ENCODE measurements at places on chromosomes 16 and 17.

GRCh38 chr16:17235147-17235815 lies 235.5 kb downstream of the XYLT1 start:
- no peak for DNase-seq

DNA sequence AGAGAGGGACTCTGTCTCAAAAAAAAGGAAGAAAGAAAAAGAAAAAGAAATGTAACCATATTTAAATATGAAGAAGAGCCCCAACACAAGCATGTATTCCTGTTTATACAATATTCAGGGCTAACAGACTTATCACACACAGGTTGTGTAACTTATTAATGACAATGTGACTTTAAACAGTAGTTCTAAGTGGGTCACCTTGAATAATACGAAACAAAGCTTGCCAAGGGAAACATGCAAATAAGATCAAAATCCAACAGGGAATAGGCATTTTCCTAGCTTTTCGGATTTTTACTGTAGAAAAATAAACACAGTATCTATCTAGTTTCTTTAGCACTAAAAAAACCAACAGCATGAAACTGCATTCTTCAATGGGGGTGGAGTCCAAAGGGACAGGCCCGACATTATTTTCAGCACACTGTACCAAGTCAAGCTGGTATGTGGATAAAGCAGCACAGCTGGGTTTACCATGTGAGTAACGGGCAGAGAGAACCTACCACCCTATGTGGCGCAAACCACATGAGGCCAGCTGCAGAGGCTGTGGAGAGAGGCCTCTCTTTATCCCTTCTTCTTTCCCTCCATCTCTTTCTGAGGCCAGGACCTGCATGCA lies 45.3 kb downstream of the TOM1L2 start:
- no peak for DNase-seq

DNA sequence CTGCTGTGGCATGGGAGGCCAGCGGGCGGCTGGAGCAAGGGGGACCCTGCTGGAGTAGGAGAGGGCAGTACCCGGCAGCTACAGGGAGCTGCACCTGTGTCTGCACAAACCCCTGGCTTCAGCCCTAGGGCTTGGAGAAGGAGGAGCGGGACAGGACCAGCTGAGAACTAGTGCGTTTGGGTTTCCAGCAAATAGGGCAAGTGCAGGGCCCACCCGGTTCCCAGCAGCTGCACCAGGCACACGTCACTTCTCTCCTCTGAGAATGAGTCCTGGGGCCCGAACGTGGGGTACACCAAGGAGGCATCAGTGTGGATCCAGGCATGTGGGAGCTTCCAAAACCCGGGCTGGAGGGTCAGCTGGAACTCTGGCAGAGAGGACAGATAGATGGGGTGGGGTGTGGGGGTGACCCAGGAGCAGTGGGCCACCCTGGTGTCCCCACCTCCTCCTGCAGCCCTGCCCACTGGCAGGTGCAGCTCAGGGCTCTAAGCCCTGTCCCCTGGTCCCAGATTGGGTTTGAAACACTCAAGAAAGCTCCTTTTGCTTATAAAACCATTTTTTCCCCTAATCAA lies 5.6 kb downstream of the C16orf89 start:
- DNase-seq = no peak

DNA sequence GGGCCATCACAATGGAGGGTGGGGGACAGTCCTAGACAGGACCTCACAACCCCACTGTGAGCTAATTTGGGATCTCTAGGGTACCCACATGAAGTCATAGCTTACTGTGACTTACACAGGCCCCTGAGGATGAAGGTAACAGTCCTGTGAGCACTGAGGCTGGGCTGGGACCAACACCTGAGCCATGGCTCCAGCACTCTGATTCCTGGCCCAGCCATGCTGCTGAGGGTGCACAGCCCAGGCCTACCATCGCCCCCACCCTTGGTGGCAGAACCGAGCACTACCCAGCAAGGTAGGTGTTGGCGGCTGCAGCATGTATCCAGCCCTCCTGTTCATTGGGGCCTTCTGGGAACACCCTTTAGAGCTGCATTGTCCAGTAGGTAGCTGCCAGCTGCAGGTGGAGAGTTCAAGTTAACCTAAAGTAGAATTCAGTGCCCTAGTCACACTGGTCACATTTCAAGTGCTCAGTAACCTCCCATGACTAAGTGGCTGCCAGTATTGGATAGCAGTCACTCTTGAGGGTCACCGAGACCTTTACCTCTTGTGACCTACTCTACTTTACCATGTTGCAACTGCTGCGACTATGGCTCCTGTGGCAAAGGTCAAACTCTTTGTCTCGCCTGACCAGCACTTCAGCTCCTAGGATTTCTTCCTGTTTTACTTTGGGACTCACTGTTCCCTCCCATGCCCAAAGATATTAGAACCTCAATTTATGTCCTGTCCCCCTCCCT lies 11.6 kb downstream of the AKAP1 start:
- no peak for DNase-seq

DNA sequence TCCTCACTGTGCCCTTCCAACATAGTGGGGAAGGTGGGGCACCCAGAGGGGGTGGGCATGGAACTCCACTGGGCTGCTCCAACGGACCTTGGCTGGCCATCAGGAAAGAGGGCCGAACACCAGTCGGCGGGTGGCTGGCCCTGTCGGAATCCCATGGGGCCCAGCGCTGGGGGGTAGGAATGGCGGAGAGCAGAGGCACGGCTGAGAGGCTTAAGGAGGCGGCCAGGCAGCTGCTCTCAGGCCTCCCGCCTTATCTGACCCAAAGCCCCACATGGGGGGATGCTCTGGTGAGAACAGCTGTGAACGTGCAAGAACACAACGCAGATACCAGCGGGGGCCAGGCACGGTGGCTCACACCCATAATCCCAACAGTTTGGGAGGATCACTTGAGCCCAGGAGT lies 4.4 kb upstream of the MYO1C start:
- no peak for DNase-seq

DNA sequence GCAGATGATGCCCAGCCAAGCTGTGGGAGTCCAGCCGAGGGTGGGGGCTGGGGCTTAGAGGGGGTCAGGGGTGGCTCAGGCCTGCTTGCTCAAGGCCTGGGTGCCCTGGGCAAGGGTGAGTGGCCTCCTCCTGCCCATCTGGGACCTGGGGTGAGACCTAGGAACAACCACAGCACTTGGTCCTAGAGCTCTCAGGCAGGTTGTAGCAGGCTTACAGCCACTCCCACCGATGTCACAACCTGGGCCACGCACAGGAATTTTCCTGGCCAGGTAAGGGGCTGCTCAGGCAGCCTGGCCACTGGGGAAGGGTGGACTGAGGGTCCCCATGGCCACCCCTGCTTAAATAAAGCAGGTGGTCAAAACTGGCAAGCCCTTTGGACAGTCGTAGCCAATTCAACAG lies 6.3 kb upstream of the SREBF1 start:
- DNase-seq = no peak

DNA sequence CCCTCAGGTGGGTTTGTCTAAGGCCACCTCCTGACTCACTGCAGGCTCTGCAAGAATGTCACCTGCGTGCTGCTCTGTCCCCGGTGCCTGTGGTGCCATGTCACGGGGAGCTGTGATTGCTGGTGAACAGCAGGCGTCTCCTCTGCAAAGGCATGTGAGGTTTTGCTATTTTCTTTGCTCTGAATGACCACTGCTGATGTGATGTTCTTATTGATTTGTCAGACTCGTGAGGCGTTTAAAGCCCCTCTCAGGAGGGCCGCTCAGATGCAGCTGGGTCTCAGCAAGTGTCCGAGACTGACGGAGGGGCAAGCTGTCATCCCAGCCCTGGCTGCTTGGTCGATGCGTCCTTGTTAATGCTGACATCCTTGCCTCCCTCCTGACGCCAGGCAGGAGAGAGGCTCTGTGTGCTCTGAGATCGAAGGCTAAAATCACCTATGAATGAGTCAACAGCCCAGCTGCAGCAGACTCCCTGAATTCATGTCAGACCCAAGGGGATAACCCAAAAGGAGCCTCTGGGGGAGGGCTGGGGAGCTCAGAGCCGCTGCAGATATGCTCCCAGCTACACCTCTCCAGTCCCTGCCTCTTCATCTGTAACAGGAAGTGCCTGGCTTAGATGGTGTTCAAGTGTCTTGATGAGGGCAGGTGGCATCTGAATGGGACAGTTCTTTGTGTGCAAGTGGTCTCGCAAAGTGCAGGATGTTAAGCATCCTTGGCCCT lies 11.8 kb upstream of the PEMT start:
- no peak for DNase-seq

All from LoVo (cell line).